ENCODE measurements at places on chromosomes 5 and 9.

DNA sequence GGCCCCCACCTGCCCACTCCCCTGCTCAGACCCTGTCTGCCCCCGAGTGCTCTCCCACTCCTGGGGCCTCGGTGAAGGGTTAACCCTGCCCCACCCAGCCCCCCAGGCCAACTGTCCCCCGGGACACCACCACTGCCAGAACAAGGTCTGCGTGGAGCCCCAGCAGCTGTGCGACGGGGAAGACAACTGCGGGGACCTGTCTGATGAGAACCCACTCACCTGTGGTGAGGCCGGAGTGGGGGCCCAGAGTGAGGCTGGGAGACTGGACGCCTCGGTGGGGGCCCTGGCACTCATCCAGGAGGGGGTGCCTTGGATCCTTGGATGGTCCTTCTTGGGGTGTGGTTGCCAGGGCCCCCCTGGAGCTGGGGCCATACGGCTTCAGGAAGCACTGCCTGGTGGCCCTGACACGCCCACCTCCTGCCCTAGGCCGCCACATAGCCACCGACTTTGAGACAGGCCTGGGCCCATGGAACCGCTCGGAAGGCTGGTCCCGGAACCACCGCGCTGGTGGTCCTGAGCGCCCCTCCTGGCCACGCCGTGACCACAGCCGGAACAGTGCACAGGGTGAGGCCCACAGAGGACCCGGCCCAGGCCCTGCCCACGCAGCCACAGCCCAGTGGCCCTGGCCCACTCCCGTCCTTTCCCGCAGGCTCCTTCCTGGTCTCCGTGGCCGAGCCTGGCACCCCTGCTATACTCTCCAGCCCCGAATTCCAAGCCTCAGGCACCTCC, 2.1 kb downstream of the MAMDC4 start:
- no peak for DNase-seq

DNA sequence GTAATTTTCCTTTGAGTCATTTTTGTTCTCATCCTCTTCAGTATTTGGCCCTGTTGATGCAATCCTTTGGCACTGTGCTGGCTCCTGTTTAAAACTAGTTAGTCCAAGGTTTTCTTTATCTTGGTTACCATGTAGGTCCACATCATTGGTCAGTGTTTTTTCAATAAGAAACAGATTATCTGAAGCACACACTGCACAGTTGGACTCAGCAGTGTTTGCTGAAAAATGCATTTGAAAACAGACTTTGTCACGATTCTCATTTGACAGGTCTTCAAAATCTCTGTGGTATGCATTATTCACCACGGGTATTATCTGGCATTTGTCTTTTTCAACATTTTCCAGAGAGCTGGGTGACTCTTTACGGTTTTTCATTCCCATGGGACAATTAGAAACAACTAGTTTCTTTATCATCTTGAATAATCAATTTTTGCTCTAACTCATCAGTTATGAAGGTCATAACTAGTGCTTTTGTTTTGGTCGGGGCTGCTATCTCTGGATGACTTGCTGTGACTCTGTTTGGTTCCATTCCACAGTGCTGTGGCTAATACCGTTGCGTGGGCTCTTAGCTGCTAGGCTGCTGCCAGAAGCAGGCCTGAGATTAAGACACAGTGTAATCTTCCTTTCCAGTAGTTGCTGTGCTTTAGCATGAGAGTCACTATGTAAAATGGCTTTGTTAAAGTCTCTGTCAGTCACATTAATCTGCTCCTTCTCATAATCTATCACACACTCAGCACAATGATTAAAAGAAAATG, 36.2 kb downstream of the NUDT12 start:
- DNase-seq: no peak

- no peak for DNase-seq
Measured at GRCh38 chr5:170425731-170426130, 36.6 kb upstream of the KCNMB1 start.

DNA sequence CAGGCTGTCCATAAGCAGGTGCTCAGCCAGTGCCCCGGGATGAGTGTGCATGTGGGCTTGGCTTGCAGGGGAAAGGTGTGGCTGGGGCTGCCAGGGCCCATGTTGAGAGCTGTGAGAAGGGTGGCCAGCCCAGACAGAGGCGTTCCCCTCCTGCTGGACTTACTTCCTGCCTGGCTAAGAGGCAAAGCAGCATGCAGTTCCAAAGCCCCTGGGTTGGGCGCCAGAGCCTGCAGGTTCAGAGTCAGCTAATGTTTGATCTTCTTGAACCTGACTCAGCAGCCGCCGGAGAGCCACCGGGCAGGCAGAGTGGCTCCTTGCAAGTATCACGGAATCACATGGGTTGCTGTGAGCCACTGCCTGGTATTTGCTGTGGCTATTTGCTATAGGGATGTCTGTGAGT, 168.4 kb upstream of the MAP1B start:
- DNase-seq: peak; percentile 79

DNA sequence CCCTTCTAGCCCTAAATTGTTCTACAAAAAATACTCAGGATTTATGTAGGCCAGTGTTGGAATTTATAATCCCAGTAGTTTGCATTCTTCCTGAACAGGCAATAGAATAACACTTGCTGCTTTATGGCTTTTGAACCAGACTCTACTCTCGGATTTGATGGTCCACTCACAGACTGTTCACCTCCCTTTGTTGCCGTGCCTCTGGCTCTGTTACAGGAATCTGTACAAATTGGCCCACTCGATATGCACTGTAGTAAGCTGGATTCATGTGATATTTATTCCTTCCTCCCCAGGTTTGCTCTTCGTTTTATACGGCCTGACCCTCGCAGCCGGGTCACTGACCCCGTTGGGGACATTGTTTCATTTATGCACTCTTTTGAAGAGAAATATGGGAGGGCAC, 43.7 kb downstream of the FAF2 start:
- DNase-seq: no peak

GRCh38 chr9:124286292-124286931, 28.7 kb downstream of the NEK6 start:
- peak; percentile 35 for DNase-seq

DNA sequence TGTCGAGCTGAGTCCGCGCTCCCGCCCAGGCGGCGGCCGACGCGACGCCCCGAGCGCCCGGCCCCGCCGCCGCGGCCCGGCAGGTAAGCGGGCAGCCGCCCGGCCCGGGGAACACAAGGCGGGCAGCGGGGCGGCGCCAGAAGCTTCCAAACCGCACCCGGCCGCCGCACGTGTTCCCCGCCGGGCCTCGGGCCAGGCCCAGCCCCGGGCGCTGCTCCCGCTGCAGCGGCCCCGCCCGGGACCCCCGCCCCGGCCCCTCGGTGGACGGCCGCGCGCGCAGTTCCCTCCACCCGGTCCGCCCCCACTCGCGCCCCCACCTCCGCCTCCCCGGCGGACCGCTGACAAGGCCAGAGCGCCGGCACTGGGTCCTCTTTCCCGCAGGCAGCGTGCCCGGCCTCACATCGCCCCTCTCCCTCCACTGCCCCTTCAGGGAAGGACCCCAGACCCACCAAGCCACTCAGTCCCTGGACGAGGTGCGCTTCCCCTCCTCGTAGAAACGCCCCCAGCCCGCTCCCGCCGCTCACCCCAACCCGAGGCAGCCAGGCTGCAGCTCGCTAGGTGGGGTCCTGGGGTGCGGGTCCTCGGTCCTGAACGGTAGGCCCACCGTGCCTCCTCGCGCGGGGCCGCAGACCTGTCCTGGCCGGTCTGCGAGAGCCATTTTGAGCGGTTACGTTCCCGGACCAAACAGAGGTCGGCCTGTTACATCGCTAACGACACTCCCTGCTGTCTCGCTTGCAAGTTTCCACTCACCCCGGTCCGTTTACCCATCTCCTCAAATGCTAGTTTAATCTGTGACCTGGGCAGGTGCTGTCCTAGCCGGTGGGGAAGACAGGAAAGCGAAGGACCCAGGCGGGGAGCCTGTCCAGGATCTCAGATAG, 475 bp downstream of the WDR5 start:
- peak; percentile 56 for DNase-seq

GRCh38 chr9:19640014-19640413, 148.8 kb downstream of the SLC24A2 start:
- DNase-seq: no peak

DNA sequence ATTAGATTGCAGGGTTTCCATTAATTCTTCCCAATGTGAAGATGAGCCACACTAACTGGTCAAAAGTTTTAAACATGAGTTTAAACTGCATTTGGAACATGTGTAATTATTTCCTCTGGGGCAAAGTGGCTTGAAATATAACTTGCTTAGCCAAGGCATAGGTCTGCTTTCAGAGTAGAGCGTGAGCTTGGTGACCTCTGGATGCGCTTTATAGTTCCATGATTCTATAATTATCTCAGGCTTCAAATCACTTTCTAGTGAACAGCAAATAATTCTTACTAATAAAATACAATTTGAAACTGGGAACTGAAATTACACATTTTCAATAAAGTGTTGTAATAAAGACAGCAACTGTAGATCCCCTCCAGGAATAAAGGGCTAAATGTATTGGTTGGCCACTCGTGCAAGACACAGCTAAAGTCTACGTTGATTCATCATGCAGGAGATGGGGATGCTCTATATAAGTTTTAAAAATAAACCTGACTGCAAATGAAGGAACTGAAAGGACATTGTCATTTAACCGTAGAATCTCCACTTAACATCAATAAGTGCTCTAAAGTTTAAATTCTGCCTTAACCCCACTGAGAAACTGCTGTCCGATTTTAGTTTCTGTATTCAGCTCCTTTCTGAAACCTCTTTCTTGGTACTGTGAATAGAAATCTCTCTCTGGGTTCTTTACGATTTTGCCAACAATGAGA, 460.0 kb downstream of the PSAT1 start:
- DNase-seq: no peak

GRCh38 chr5:155252717-155253116, 239.2 kb downstream of the KIF4B start:
- no peak for DNase-seq
